ENCODE measurements at places on chromosomes 7 and 10.

- no peak for DNase-seq
Observed at GRCh38 chr7:132614428-132615318, 38.4 kb upstream of the PLXNA4 start.

DNA sequence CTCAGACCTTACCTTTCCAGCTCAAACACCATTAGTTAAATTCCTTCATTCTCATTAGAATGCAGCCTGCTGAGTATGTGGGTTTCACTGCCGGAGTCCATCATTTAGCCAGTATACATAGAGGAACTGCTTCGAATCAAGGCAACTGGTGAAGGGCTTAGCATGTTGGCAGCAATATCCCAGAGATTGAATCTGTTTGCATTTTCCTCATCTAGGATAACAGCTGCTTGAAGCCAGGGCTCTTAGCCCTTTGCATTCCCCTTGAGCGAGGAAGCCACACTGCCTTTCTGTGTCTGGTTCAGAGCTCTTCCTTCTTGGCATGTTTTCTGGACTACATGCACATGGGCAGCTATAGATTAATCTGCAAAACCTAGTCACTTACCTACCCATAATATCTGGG is 14.7 kb downstream of the NODAL start:
- DNase-seq = no peak

GRCh38 chr10:16965740-16966447 is 148.7 kb upstream of the RSU1 start:
- no peak for DNase-seq

- DNase-seq = no peak
Observed at GRCh38 chr10:114388275-114388674, 16.0 kb downstream of the AFAP1L2 start.

DNA sequence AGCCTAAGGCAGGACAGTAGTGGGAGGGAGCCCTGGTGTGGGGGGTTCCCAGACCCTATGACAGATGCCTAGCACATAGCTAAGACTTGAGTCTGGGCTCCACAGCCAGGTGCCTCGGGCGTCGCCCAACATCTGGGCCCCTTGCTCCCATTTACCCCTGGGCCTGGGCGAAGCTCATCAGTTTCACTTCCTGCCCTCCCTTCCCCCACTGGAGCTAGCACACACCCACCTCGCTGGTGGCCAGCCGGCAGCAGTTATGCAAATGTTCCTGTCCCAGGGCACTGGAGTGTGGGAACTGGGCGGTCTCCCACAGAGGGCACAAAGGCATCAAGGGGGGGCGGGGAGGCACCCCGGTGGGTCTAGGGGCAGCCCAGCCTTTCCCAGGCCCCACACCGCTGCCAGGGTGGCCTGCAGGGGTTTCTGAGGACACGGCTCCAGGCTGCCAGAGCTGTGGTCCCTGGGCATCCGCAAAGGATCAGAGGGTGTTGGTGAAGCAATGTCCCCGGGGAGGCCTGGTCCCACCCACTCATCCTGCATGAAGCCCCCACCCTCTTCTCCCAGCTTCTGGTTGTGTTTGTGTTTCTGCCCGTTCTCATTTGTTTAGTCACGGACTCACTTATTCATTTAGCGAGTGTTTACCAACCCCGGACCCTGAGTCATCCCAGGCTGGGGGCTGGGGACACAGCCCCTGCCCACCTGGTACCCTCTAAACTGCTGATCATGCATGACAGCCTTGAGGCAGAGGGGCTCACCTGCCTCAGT is 20.4 kb downstream of the SH2B2 start:
- no peak for DNase-seq

DNA sequence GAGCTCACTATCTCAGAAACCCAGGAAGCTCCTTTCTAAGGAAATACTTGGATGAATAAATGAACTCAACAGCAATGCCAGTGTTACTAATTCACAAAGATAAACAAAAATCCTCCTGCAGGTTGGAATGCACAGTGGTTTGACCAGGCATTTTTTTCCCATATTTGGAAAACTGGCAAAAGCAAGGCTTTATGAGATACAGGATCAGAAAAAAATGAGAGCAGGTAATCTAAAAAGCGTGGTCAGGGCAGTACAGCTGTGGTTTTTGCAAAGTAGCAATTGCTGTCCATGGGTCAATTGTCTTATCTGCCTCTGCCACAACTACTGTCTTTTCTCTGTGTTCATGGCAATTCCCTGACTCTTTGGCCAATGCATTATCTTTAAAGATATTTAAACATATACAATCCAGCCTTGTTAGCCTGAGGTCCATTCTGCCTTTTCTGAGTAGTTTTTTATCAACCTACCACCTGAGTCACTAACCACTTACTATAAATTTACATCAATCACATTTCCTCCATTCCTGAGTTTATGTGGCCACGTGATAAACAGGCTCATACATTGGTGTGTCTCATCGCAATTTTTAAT is 564.5 kb upstream of the IGFBP3 start:
- DNase-seq = no peak

DNA sequence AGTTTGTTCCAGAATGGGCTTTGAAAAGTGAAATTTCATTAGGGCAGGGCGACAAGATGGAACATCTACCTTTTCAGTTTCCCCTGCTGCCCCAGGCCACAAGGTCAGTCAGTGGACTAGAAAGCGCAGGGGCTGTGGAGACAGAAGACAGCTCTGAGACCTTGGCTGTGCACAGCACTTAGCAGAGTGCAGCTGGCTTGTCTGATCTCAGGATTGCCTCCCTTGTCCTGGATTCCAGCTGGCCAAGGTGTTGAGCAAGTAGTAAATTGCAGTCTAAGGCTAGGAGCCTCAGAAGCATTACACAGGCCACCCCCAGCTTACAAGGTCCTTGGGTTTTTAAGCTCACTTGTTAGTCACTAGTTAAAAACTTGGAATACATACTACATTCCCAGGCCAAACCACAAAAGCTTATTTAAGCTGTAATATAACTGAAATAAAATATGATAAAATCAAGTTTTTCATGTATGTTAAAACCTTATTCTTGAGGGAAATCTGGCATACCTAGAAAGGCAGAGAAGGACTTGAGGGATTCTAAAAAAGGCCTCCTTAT is 67.3 kb upstream of the NPY start:
- no peak for DNase-seq

All from activated CD8-positive, alpha-beta memory T cell treated with anti-CD3 and anti-CD28 coated beads for 1 hour (primary cell).